ENCODE measurements at places on chromosomes 3 and 15.
A peak's percentile ranks its signal among the peaks of the same experiment; 100 is the strongest.

GRCh38 chr3:160343132-160343531 is 55.9 kb downstream of the IFT80 start:
- DNase-seq = no peak

DNA sequence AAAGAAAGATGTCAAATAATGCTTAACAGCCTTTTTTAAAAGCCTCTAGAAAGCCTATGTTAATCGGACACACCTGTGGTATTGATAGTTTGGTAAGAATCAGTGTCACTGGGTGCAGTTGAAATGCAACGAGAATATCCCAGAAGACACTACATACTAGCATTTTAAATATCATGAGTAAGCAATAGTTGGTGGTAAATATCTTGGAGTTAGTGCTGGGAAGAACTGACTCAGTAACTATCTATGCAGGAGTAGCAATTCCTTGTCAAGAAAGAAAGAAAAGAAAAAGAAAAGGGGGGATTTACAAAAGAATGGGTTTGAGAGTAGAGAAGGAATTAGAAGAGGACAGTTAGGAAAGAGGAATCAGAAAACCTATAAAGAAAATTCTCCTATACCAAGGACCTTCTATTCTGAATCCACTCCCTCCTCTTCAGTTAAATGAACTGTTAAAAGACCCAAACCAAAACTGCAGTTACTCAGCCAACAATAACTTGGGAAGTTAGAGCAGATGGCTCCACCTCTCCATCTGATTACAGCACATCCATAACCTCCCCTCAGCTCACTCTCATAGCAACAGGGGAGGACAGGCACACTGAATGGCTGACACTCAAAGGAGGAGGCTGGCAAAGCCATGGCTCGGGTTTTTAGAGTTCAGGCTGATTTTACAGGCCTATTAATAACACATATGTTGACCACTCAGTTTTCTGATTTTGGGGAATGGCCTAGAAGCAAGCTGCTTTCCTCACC is 207.6 kb upstream of the MDFIC2 start:
- DNase-seq = no peak

DNA sequence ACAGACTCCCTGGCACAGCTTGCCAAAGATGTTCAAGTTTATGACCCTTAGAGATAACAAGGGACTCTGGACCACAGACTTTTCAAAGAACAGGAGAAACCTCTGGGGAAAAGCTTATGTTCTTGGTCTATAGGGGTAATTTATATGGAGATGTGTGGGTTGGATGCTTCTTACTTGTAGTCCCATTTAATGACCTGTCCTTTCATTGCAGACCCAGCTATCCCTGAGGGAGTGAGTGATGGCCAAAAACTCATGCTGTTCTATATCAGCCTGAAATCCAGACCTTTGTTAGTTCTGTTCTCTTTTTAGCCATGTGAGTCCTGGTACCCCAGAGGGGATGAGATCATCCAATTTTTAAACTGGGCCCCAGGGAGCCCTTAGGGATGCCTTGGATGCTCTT is 43.7 kb upstream of the MRPL3 start:
- no peak for DNase-seq

DNA sequence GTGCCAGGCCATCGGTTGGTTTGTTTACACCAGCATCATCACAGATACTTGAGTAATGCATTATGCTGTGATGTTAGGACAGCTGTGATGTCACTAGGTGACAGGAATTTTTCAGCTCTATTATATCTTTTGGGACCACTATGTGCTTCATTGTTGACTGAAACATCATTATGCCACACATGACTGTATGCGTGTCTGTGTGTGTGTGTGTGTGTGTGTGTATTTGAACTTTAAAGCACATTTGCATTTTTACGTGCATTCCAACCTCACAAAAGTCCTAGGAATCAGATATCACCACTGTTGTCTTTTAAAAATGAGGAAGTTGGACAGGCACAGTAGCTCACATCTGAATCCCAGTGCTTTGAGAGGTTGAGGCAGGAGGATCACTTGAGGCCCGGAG is 223.0 kb downstream of the TBL1XR1 start:
- DNase-seq = peak; percentile 15

DNA sequence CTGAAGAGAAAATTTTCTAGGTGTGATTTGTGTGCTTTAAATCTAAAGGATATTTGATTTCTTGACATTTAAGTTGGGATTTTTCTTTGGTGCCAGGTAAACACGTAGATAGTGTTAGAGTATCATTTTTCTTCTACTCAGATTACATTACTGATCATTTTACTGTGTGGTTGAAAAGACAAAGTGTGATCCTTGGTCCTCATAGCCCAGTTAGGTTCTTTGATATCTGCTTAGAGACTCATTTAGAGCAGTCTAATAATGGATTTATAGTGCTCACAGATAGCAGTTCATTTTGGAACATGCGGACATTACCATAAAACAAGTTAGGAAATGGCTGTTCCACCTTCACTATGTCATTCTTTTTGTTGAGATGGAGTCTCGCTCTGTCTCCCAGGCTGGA is 12.4 kb downstream of the ARL8B start:
- no peak for DNase-seq

DNA sequence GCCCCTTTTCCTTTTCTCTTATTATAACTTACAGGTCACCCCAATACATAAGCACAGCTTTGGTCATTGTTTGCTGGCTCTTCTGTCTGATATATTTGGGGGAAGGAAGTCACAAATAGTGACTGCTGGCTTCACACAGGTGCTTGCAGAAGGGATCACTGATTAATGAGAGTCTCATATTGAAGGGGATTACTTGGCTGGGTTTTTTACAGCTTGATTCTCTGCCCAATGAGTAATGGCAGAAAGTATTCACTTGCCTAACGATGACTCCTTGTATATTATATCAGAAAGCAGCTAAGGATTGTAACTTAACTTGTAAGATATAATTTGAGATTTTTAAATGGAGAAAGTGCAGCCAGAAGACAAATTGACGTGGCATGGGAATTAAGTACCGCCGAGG is 119.3 kb upstream of the PFN2 start:
- DNase-seq = no peak

GRCh38 chr15:75981149-75981815 is 30.9 kb downstream of the NRG4 start:
- DNase-seq = no peak

DNA sequence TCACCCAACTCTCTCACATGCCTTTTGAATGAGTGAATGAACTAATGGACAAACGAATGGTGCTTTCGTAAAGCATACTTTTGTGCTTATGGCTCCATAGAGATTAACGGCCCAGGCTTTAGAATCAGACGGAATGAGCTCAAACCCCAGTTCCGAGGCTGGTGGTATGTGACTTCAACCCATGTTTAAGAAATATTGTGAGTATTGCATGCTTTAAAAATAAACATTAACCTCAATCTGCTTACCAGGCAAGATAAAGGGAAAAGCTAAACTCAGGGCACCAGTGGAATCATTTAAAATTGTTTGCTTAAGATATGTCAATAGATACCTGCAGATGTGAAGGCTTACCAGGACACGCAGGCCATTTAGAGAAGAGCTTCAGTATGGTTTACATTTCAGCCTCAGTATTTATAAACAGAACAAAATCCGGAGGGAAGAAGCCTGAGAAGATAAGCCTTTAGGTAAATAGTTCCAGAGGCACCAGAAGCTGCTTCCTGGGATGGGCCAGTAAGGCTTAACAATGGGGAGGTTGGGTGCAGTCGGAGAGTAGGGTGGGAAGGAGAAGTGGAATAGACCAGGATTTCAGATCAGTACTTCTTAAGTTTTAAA is 186.4 kb downstream of the ADAMTS9 start:
- no peak for DNase-seq

GRCh38 chr15:82139823-82140268 is 94.0 kb upstream of the MEX3B start:
- peak; percentile 31 for DNase-seq

DNA sequence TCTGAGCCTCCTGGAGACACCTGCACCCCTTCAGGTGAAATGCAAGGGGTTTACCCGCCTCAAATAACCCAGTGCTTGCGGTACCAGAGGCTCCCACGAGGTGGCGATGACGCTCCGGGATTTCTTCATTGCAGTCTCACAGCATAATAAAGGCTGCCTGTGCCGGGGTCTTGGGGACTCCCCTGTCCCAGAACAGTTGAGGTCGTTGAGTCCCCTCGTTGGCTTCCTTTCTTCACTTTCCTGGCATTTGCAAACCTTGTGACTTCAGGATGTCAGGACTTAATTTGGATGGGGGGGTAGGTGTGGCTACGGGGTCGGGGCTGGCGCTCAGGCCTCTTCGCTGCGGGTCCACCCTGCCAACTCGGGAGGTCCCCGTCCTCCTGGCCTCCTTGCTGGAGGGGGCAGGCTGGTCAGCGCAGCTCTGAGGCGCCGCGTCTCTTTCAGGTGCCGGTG is 1.3 kb downstream of the GNAT1 start:
- DNase-seq = peak; percentile 52

GRCh38 chr3:63192248-63192647 is 85.9 kb upstream of the SYNPR start:
- peak; percentile 67 for DNase-seq

- DNase-seq = no peak
Observed at GRCh38 chr3:46710229-46710628, 7.4 kb downstream of the PRSS50 start.

DNA sequence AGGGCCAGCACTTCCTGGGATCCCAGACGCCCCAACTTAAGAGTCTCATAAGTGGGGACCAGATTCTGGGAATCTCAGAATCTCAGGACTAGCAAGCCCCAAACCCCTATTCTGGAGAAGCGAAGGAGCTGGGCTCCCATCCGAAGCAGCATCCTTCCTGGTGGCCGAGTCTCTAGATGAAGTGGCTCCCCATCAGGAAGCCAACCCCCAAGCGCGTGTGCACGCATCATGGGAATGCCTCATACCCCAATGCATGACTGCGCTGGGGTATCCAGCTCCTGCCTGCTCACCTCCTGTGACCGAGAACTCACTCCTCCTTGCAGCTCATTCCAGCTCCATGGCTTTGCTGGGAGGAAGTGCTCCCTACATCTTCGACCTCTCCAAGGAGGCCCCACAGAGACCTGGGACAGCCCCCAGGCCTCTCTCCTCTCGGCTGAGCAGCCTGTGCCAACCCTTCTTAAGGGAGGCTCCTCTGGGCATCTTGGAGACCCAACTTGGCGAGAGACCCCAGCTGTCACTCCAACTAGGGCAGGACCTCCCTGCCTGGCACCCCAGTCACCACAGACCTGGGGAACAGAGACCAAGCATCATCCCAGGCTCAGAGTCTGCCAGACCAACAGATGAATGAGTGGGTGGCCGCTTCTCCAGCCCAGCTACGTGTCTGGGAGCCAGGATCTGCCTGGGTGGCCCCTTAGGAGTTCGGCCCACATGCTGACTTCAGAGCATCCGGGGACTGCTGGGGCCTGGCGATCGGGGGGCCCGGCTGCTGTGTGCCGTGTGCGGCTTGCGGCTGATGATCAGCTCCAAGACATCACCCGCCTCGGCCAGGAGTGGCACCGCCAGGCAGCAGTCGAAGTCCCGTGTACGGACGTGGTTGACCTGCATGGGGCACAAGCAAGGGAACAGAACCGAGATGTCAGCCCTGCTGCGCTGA is 46.9 kb downstream of the GRIP2 start:
- no peak for DNase-seq

- no peak for DNase-seq
Observed at GRCh38 chr3:129106866-129107565, 14.6 kb downstream of the RAB43 start.

DNA sequence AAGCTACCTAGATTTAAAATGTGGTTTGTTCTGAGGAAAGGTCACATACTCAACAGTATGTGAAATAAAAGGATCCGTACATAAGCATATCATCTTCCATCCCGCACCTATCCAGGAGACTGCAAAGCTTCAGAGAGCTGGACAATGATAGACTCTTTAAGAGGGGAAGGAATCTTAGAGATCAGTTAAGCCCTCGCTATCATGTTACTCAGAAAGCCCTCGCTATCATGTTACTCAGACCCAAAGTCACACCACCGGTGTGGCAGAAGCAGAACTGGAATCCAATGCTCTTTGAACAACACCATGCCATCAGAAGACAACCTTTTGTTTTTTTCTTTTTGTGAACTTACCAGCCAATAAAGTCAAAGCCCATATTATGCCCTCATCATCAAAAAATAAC is 5.8 kb downstream of the ANO10 start:
- no peak for DNase-seq

DNA sequence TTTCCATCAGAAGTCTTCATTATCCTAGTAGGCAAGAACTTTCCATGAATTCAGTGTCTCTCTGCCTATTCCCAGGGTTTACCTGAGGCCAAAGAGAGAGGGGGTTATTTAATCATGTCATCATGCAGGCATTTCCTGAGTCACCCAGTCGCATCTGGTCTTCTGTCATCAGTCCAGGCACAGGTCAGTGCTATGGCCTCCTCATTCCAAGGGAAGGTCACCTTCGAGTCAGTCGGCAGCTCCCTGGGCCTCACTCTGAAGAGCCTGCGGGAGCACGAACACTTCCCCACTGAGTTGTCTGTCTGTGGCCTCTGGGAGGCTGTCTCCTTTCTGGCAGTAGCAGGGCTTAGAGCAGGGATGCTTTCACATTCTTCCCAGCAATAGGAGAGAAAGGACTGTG is 26.2 kb upstream of the LRTM1 start:
- DNase-seq = no peak

- DNase-seq = no peak
Observed at GRCh38 chr3:106813742-106814141, 563.5 kb upstream of the CCDC54 start.

GRCh38 chr3:182802413-182803390 is 9.4 kb downstream of the ATP11B start:
- peak; percentile 4 for DNase-seq

GRCh38 chr3:170690661-170690981 is 104.7 kb upstream of the SLC7A14 start:
- DNase-seq = no peak

DNA sequence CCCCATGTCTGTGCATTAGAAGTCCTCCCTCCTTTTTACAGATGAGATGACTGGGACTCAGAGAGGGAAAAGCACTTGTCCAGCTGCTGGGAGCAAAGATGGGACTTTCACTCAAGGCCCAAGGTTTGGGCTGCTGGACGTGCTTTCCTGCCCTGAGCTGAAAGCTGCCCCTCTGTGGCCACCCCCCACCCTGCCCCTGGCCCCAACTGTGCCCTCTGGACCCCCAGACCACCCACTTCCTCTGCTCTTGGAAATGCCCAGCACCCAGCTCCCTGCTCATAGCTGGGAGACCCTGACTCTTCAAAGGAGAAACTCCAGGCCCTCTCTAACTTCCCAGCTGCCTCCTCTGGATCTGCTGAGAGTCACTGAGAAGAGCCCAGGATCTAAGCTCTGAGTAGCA is 20.7 kb downstream of the GRIP2 start:
- no peak for DNase-seq

GRCh38 chr3:146680617-146681016 is 75.5 kb upstream of the PLSCR5 start:
- DNase-seq = no peak

All from NCI-H526 (cell line).